ENCODE measurements at places on chromosomes 4 and X.

DNA sequence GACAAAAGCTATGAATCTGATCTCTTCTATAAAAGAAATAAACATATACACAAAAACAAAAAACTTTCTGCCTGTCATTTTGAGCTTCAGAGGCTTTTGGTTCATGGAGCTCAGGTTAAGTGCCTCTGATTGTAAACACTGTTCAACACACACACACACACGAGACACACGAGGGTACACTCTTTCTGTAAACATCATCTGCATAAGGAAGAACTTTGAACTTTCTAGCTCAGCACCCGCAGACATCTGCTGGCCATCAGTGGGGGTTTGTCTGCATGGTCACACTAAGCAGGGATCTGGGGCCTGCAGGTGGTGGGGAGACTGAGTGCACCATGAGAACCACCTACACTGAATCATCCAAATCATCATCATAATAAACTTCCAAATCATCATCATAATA lies 54.9 kb downstream of the STX18 start:
- no peak for DNase-seq

DNA sequence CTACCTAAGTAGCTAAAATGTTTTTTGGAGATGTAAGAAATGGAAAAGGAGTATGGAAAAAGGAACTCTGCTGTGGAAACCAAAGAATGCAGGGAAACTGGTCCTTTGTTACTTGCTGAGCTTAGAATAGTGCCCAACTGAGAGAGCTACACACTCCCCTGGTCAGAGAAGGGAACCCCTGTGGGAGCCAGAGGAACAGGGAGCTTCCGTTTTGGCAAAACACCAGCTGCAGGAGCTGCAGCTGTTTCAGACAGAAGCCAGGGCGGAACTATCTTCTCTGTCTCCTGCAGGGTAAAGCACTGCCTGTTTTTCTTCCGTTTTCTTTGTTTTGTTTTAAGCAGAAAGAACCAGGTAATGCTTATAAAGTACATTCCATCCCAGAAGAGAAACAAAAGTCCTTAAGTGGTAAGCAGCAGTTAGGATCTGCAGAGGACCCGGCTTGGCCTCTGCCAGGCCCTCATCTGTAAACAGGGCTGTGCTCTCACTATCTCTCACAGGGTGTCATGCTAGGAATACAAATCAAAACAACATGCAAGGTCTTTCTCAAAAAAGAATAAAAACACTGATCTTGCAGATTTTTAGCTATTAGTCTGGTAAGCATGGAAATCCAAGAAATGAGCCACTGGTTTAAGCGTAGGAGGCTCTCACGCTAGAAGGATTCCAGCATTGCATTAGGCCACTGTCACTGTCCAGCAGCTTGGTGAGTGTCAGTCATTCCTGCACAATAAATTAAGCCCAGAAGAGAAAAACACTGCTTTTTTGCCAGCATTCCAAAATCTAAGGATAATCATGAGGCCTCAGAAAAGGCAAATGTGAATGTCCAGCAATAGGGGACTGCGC lies 76.1 kb downstream of the CHST7 start:
- no peak for DNase-seq

- DNase-seq, result peak; percentile 9
These were observed 425.2 kb upstream of the RASGEF1B start for GRCh38 chr4:81896936-81897335.

DNA sequence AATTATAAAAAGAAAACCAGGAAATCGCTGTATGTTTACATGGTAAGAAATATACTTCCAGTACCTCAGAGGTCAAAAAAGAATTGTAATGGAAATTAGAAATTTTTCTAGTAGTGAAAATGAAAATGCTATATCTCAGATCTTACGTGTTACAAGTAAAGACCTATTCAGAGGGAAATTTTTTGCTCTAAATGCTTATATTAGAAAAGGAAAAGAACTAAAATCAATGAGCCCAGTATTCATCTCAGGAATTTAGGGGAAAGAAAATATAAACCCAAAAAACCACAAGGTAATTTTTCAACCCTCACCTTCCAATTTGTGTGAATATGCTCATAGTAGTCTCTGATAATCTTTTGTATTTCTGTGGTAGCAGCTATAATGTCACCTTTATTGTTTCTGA lies 145.6 kb downstream of the RAP1GDS1 start:
- no peak for DNase-seq

GRCh38 chrX:10697616-10698317 lies 77.4 kb upstream of the MID1 start:
- no peak for DNase-seq

DNA sequence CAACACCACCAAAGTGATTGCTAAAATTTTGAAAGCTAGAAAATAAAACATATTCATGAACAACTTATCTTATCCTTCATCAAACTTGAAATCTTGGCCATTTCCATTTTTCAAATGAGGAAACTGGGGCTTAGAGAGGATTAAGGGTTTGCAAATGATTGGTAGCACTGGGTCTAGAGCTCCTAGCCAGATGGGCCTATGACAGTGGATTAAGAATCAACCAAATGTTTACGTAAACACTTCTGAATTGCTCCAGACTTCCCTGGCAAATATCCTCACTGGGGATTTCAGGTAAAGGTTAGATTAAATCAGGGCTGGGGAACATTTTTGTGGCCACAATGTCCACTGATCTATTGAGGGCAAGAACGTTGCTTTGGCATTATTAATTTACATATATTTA lies 241.2 kb downstream of the ANK2 start:
- peak; percentile 57 for DNase-seq

DNA sequence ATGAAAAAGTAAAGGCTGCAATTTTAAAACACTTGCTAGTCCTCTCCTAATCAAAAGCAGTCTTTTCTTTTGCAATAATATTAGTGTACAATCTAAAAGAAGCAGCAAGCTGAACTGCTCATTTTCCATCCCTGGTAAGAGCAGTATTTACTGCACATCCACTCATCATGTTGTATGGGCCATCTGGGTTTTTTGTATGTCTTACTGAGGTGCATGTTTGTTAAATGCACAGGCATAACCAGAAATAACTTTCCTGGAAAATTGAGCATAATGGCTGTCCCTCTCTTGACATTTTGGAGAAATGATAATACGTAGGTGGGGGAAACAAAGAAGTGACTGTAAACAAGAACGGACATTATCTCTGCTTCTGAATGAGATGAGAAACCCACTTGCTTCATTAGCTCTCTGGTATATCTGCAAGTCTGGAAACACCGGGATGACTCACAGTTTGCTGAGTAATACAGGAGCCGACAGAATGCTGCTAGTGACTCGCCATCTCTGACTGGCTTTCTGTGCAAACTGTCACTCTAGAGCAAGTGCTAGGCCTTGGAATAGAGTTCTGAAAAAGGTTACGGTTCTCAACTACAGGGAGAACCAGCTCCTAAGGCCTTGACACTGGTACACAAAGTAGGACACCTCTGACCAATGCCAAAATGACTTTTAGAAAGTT lies 85.7 kb upstream of the MTM1 start:
- no peak for DNase-seq

DNA sequence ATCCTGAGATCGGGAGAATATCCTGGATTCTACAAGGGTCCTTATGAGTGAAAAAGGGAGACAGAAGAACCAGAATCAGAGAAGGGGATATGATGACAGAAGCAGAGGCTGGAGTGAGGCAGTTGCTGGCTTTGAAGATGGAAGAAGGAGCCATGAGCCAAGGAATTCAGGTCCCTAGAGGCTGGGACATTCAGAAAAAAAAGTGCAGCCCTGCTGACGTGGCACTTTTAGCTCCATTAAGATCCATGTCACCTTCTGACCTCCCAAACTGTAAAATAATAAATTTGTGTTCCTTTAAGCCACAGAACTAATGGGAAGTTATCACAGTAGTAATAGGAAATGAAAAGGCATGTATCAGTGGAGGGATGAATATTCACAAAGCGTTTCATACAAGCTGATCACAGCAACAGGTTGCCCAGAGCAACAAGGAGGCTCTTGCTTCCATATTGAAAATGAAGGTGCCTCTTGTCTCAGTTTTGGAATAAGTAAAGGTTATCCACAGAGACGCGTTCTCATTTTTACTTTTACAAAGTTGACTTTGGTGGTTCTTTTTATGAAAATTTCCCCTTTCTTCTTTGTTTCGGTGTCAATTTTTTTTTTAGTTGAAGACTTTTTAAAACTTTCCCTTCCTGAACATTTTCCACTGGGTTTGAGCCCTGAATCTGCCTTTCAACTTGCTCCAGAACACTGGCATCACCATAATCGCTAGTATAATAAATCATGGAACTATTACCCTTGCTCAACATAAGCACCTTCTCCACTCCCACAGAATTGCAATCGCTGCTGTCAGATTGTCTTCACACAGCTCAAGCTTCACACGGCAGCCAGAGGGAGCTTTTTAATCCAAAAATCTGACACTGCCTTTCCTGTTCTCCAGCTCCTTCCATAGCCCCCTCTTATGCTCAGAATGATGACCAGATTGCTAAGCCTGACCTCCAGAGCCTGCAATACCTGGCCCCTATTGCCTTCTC lies 127.6 kb upstream of the RBPJ start:
- peak; percentile 27 for DNase-seq

GRCh38 chr4:35238793-35239192 lies 1005.5 kb downstream of the ARAP2 start:
- no peak for DNase-seq

DNA sequence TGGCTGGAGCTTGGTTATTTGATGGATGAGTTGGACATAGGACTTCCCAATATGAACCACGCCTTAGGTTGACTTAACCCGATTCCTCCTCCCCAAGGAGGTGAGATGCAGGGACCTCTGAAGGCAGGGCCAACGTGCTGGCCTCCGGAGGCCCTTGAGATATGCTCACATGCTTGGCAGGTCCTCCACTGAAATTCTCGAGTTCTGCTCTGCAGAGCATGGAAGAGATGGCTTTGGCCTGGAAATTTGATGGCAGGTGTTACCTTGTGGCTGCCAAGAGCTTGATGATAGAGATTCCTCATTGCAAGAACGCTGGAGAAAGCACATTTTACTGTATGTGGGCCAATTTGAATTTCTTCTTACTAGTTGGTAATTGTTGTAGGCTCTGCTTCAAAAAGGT lies 117.4 kb upstream of the LIMCH1 start:
- DNase-seq, result no peak

DNA sequence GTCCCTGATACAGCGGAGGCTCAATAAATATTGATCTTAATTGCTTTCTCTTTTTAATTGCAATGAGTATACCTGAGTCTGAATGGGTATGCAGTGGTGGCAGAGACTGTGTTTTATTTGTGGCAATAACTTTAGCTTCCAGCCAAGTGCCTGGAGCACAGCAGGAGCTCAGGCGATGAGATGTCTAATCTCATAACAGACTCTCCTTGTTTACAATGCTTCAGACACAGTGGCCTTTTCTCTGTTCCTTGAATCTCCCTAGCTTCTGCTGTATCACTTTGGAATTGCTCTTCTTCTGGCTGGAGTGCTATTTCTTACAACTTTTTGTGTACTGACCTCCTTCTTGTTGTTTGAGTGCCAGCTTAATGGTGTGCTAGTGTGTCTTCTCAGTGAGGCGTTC lies 91.5 kb upstream of the UNC5C start:
- no peak for DNase-seq

- peak; percentile 10 for DNase-seq
These were observed 222.4 kb downstream of the CRLF2 start for GRCh38 chrX:989959-990510.

DNA sequence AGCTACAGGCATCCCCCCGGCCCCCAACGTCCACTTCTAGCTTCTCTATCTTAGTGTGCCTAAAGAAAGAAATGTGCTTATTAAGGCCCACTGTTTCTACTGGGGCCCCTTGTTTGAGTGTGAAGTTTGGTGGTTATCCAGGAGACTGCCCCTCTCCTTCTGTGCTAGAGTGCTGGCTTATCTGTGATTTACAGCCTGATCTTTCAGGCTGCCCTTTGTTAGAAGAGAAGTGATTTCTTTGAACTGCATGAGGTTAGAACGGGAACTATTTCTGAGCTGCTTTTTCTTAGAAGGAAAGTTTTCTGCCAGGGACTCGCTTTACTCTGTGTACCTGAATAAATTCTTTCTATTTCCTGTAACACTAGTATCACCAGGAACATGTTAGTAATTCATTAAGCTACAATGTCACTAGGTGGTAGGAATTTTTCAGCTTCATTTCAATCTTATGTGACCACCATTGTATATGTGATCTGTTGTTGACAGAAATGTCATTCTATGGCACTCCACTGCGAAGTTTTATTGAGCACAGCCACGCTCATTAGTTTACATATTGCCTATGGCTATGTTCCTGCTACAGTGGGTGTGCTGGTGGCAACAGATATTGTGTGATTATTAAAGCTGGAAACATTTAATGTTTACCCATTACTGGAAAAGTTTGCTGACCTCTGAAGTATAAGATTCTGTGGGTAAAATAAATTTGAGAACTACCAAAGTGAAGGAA lies 193.8 kb upstream of the CXorf51B start:
- no peak for DNase-seq

DNA sequence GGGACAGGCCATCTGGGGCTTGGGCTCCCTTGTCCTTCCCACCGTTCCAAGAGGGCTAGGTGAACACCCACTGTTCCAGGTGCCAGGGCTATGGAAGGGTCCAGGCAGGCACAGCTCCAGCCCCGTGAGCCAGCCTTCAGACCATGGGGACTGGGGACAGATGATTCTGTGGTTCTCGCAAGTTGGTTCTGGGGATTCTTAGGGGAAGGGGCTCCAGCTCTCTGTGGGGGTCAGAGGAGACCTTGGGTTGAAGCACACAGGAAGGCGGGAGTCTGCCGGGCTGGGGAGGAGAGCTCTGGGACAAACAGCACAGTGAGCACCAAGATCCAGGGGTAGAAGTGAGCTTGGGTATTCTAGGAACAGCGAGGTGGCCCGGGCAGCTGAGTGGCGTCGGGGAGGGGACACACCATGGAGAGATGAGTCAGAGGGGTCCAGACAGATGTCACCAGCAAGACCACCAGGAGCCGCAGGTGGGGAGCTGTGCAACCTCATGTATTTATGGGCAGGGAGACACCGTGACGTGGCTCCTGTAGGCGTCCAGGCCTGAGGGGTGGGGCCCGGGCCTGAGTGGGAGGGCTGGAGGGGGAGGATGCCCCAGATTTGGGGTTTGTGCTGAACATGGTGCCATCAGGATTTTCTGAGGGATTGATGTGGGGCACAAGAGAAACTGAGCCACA lies 48.8 kb upstream of the HMX1 start:
- DNase-seq, result no peak

DNA sequence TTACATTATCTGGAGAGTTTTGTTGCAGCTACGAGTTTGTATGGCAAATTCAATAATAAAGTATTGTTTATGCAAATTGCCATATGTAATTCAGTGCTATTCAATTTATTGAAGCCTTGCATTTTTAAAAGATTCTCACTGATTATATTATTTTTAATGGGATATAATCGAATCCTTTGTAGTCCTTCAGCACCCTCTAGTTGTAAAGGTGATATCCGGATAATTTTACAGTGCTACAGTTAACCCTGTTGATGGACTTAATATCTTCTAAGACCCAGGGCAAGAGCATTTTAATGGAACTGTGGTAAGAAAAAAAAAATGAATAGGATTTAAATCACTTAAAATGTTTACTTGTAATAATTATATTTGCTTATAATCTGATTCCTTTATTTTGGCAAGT lies 48.5 kb upstream of the GRIA2 start:
- DNase-seq, result no peak

DNA sequence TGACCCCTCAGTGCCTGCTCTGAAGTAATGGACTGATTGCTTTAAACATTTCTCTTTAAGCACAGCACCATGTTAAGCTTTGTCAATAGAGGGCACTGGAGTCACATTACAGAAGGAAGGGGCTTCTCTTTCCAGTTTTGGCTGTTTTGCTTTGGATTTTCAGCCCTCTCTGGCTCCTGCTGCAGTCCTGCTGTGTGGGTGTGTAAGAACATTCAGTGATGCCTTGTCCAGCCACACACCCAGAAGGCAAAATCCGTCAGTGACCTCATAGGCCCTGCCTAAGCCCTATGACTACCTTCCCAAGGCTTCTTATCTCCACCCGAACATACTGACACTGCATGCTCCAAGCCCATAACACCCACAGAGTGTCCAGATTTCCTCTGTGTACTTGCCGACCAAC lies 215.3 kb upstream of the CTSO start:
- DNase-seq, result peak; percentile 73

All from WERI-Rb-1 (cell line).